ENCODE measurements at places on chromosomes 16 and 17. TPM values are rescaled to one million over a fixed set of nuclear protein-coding genes. Genes with fewer than 3 reads are reported as not detected.

GRCh38 chr17:68783861-68784260 is 171.3 kb downstream of the ABCA8 start:
- DNase-seq = no peak

- no peak for DNase-seq
Observed at GRCh38 chr16:46970089-46970488, 3.4 kb downstream of the DNAJA2 start.

DNA sequence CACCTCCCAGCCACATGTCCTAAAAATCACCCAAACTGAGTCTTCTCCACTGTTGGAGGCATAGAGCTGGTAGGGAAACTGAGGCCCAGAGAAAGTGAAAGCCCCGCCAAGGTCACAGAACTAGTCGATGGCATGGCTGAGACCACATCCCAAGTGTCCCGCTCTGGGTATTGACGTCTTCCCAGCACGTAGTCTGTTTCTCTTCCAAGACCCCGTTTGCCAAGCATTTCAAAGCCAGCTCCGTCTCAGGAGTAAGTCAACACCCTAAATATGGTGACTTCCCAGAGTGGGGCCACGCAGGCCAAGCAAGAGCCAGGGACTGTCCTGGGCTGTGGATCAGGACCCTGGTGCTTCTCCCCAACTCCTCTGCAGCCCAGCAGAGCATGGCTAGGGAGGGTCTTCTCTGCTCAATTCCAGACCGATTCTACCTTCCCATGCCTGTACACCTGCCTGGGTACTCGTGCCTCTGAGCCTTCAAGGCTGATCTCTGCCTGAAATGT is 19.7 kb downstream of the PITPNM3 start:
- DNase-seq = no peak

GRCh38 chr16:78796221-78796866 is 696.9 kb downstream of the WWOX start:
- peak; percentile 2 for DNase-seq

Gene CYGB
- polyA plus RNA-seq = 0.35 TPM

DNA sequence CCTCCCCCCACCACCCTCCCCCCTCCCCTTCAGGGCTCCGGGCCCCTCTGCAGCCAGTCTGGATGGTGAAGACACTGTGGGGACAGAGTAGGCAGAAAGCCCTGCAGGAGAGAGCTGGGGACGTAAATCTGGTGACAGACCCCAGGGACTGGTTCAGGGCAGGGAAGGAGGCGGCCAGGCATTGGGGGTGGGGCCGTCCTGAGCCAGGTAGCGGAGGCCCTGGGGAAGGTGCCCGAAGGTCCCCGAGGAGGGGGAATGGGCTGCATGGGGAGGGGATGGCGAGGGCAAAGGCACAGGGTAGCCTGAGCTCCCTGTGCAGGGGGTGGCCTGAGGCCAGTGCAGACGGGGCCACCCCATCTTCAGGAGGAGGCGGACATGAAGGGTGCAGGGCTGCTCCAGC is 26.3 kb upstream of the CACNA1H start:
- no peak for DNase-seq

GRCh38 chr16:50248845-50249244 is 17.5 kb upstream of the ADCY7 start:
- no peak for DNase-seq

Gene NOXO1
- 0.29 TPM for polyA plus RNA-seq

GRCh38 chr17:58995247-58995940 is 111.3 kb downstream of the TRIM37 start:
- DNase-seq = no peak

Gene ADAT1
- 36.1 TPM for polyA plus RNA-seq

Measured in naive thymus-derived CD4-positive, alpha-beta T cell (primary cell).